ENCODE measurements at places on chromosomes 1 and 21.

GRCh38 chr1:65207317-65207716 is 59.3 kb downstream of the AK4 start:
- no peak for DNase-seq

DNA sequence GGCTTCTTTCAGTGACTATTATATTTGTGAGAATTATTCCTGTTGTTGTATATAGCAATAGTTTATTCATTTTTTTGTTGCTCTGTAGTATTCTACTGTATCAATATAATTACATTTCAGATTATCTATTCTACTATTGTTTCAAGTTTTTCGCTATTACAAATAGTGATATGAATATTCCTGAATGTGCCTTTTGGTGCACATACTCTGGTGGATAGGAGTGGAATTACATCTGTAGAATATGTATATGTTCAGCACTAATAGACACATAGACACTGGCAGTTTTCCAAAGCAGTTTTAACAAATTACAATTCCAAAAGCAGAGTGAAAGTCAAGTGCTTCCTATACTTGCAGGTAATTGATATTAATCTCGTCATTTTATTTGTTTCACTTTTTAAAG is 696.2 kb upstream of the PRMT6 start:
- DNase-seq, result no peak

DNA sequence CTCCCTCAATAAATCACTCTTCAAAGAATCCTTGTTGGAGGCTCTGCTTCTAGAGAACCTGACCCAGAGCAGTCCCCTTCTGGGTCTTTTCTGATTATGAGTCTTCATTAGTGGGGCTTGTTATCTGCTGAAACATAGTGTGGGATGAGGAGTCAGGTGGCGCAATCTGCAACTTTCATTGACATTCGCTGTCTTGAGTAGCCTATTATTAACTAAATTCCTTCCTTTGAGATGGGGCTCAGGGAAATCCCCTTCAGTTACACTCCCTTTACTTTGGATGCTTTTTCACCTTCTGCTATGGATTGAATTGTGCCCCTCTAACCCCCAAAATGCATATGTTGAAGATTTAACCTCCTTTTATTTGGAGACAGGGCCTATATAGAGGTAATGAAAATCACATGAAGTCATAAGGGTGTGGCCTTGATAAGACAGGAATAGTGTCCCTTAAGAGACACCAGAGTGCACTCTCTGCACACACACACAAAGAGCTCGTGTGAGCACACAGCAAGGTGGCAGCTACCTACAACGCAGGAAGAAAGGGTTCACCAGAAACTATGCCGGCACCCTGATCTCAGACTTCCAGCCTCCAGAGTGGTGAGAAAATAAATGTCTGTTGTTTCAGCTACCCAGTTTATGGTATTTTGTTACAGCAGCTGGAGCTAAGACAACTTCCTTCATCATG is 19.5 kb downstream of the DIO1 start:
- no peak for DNase-seq

- DNase-seq, result peak; percentile 5
Observed at GRCh38 chr1:202938287-202938925, 11.4 kb upstream of the KLHL12 start.

- no peak for DNase-seq
Observed at GRCh38 chr1:233383984-233384383, 56.5 kb downstream of the MAP3K21 start.

DNA sequence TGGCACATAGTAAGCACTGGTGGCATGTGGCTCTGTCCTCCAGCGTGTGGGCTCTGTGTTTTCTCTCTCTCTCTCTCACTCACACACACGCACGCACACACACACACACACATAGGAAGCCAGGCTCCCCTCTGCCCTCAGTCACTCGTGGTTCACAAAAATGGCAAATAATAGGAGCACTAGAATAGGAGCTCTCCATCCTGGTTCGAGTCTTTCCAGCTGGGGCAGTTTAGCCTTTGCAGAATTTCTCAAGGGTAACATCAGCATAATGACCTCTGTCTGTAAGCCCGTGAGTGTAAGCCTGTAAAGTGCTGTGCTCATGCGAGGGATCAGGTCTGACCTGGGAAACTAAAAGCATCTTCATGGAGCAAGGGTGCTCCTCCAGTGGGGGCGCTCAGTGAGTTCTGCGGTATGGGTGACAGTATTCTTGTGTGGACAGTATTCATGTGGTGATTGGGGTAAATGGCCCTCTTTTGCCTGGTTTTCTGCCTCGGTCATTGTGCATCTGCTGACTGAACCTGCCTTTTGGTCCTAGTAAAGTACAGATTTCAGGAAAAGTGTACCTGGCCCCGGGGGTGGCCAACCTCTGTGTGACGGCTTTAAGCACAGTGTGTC is 842 bp upstream of the ZC3H12A start:
- peak; percentile 56 for DNase-seq

DNA sequence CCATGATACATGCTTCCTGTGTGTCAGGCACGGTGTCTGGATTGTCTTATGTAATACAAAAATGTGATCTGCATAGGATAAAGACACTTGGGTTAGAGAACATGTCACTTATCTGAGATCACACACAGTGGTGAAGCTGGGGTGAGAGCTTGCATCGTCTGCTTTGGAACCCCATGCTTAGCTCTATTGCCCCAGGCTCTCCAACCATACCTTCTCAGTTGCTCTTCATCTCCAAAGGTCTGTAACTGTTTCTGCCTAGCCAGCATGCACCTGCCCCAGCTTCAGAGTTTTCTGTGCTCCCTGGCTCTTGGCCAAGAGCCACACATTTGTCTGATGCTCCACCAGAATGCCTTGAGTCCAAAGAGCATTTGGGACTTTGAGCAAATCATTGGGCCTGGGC is 93.9 kb upstream of the COG2 start:
- DNase-seq, result peak; percentile 25

- peak; percentile 45 for DNase-seq
Observed at GRCh38 chr1:235516862-235517446, 12.7 kb upstream of the B3GALNT2 start.

- peak; percentile 90 for DNase-seq
Observed at GRCh38 chr1:201184307-201185122, 6.1 kb upstream of the IGFN1 start.

GRCh38 chr1:75423136-75423535 is 187.8 kb downstream of the SLC44A5 start:
- DNase-seq, result no peak

GRCh38 chr1:238951809-238952208 is 434.6 kb upstream of the CHRM3 start:
- DNase-seq, result peak; percentile 57

DNA sequence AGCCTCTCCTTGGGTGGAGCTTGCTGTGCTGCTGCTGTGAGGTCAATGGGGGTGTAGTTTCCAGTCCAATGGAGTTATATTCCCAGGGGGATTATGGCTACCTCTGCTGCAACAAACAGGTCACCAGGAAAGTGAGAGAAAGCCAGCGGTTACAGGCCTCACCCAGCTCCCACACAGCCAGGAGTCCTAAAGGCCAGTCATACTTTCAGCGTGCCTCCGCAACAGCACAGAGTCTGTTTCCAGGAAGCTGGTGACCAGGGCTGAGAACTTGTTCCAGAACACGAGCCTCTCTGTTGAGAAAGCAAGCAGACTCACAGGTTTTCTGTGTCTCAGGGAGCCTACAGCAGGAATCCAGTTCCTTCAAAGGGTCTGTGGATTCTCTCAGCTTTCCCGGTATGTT is 17.3 kb upstream of the OR2M5 start:
- no peak for DNase-seq

DNA sequence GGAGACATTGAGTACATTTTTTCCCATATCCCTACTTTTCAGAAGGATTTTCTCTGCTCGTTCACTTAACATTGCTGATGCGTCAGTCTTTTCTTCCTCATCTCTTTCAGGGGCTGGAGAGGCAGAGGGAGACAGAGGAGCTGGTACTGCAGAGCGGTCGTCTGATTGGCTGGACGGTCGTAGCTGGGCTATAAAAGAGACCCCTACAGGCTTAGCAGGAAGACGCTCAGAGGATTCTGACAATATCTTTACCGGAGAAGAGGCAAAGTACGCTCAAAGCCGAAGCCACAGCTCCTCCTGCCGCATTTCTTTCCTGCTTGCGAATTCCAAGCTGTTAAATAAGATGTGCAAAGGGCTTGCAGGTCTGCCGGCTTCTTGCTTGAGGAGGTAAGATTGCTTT is at the start of gene RGS4:
RGS4 (plus strand) TSS at position 220 of the 400 bp plus-strand sequence; CDS start at position 344, 124 bp downstream.
- DNase-seq, result peak; percentile 96

DNA sequence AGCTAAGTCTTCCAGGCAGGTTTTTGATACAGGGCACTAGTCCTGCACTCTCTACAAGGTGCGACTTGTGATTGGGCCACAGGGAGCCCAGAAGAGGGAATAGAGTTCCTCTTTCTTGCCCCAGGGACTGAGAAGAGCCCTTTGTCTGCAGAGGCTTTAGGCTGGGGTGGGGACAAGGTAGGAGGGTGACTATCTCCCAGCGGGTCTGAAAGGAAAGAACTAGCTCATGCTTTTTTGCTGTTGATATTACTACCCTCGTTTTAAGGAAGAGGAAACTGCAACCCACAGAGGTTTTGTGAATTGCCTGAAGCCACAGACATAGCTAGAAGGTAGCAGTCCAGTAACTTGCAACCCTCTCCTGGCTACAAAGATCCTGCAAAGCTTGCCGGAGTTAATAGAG is 615.2 kb downstream of the MATN1 start:
- no peak for DNase-seq

- DNase-seq, result peak; percentile 42
Observed at GRCh38 chr1:92784021-92784638, 778 bp downstream of the EVI5 start.

GRCh38 chr21:42619166-42619565 is 34.3 kb upstream of the PDE9A start:
- no peak for DNase-seq

- no peak for DNase-seq
Observed at GRCh38 chr1:111242805-111243523, 15.5 kb downstream of the CHI3L2 start.

DNA sequence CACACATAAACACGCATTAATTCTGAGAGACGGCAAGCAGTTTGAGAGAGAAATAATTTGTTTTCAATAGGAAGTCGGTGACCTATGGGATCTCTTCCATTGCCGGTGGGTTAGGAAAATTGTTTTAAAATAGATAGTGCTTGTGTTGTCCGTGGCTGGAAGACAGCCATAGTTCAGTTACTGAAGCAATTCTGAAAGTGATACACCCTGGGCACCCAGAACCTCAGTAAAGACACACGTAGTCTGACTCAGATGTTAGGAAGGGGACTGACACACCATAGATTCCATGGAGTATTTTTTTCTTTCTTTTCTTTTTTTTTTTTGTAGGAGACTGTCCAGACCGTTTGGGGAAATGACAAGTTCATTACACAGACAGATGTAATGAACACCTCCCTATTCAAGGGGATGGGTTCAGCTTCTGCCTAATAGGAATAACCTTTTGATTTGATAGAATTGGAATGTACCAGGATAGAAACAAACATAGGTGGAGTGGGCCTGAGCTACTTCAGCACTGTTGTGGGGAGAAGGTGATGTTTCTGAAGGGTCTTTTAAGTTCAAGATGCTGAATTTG is 1.6 kb downstream of the C1orf21 start:
- DNase-seq, result no peak

- DNase-seq, result no peak
Observed at GRCh38 chr1:12186679-12186985, 19.8 kb downstream of the TNFRSF1B start.

- DNase-seq, result no peak
Observed at GRCh38 chr1:1421147-1421906, at the start of gene ANKRD65. ANKRD65 (minus strand) TSS chr1:1421276; CDS start chr1:1421005, 271 bp downstream.

DNA sequence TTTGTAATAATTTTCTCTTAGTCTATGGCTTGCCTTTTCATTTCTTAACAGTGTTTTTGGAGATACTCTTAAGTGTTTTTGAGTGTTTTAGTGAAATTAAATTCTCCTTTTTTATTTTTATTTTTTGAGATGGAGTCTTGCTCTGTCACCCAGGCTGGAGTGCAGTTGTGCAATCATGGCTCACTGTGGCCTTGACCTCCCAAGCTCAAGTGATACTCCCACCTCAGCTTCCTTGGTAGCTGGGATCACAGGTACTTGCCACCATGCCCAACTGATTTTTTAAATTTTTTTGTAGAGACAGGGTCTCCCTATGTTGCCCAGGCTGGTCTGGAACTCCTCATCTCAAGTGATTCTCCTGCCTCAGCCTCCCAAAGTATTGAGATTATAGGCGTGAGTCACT is 240.3 kb downstream of the PLPP3 start:
- DNase-seq, result no peak

- DNase-seq, result peak; percentile 21
Observed at GRCh38 chr1:10456048-10456447, 6.2 kb downstream of the CORT start.

DNA sequence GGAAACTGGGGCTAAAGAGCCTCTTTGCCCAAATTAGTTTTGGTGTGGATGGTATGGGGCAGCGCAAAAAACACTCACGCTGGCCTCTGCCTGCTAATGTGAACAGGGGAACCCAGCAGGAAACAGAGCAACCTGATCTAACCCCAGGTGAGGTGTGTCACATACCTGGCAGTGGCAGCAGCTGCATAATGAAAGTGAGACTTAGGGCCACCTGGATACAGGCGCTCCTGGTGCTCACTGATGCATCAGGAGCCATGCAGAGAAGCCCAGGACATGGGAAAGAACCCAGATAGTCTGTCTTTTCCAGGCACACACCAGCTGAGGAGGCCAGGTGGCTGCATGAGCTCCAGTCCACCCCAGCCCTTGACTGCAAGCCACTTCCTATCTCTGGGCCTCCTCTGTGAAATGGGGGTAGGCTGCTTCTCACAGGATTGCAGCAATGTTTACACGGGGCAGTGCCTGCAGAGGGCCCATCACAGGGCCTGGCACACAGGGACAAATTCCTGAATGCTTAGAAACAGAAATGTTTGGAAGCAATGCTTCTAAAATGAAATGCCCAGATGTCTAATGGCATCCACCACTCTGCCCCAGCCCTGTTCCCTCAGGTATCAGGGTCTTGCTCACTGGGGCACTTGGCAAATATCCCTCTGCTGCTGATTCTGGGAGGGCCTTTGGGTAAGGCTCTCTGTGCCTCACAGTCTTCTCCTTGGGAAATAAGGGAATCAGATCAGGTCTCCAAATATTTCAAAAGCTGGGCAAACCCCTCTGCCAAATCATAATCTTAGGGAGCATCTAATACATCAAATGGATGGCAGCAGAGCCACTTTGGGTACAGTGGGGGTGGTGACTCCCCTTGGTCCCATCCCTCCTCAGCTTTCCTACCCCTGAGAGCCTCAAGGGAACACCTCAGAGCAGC is 19.9 kb downstream of the DHCR24 start:
- DNase-seq, result no peak

GRCh38 chr1:16155537-16156410 is at the start of gene EPHA2:
EPHA2 (minus strand) TSS chr1:16156069; CDS start chr1:16155932, 137 bp downstream.
- DNase-seq, result peak; percentile 98

- DNase-seq, result no peak
Observed at GRCh38 chr1:42845866-42846256, 552 bp upstream of the ZNF691 start.

Measured in mesendoderm (in vitro differentiated cells).